Body of pancreas (tissue), 4 donors: ENCODE measurements at places on chromosomes 11 and 22. TPM values are rescaled to one million over a fixed set of nuclear protein-coding genes. Genes with fewer than 3 reads are reported as not detected.

The ART1 gene
- not detected for total RNA-seq

DNA sequence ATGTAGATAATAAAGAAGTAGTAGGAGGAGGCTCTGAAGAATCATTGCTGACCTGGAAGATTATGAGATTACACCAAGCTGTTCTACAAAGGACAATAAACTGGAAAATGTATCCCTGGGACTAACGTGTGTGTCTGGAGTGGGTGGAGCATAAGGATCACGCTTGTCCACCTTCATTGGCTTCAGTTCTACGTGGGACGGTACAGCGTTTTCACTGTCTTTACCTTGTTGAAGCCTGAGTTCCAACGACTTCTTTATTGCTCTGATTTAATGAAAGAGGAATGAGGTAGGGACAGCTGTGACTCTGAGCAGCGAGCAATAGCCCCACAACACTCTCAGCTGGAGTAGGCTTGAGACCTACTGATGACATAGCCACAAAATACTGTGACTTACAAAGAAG is 87.0 kb downstream of the ARHGAP42 start:
- no peak for DNase-seq

DNA sequence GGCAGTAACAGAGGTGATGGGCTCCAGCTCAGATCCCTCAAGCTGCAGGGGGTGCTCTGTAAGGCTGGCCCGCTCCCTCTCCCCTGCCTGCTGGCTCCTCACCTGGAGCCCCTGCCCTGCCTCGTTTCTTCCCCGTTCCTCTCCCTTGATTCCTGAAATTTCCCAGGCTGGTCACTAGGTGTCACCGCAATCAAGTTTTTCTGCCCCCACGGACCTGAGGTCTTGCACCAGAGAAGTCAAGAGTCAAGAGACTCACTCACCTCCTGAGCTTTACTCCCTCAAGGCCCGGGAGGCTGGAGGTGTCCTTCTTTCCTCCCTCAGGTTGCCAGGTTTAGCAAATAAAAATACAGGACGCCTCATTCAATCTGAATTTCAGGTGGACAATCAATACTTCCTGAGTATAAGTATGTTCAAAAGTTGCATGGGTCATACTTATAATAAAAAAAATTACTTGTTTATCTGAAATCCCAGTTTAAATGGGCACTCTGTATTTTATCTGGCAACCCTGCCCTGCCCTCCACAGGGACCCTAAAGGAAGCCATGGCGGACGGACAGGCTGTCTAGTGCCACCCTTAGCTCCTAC is 69.2 kb downstream of the SCUBE1 start:
- peak; percentile 52 for DNase-seq

DNA sequence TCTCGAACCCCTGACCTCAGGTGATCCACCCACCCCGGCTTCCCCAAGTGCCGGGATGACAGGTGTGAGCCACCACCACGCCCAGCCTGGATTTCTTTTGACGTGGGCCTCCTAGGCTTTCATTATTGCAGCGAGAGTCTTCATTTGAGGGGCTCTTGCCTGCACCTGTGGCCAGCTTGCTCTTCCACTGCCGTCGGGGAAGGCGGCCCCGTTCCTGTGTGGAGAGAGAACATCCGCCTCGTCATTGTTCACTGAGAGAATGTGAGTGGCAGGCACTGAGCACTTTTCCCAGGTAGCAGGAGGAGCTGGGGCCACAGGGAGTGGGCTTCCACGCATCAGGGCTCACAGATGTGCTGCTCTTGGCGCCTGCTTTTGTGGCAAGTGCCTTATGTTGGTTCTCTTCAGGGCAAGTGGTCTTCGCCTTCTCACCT is 365.0 kb downstream of the TBC1D22A start:
- no peak for DNase-seq

GRCh38 chr11:117273550-117274289 is 17.4 kb upstream of the BACE1-AS start:
- DNase-seq = no peak

GRCh38 chr11:32172848-32173834 is 82.3 kb downstream of the RCN1 start:
- peak; percentile 51 for DNase-seq

DNA sequence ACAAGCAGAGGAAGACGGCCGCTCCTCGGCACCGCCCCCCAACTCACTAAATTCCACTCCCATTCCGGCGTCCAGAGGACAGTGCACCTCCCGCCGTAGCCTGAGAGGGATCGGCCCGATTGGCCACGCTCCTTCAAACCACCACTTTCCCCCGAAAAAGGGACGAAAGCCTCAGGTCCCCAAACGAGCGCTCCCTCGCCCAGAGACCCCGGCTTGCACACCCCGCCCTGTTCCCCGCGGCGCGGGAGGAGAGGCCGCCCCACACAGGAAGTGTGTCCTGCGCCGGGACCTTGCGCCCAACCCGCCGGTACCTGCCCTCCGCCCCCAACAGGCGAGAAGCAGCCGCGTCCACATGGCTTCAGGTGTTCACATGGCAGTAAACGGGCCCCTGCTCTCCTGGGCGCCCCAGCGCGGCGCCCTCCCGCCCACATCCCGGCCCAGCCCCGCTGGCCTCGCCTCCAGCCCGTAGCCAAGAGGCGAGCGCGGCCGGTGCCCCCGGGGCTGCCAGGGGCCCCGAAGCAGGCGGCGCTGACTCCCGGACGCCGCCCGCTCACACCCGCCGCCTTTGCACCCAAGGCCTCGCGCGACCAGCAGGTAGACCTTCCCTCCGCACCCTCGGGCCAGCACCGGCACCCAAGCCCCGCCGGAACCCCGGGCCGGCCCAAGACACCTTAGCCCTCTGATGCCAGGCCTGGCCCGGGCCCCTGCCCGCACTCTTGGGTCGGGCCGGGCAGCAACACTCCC is 849 bp downstream of the TCF20 start:
- peak; percentile 76 for DNase-seq

The GAL gene
- total RNA-seq = 3.4 TPM
